ENCODE measurements at places on chromosomes 4 and X.

DNA sequence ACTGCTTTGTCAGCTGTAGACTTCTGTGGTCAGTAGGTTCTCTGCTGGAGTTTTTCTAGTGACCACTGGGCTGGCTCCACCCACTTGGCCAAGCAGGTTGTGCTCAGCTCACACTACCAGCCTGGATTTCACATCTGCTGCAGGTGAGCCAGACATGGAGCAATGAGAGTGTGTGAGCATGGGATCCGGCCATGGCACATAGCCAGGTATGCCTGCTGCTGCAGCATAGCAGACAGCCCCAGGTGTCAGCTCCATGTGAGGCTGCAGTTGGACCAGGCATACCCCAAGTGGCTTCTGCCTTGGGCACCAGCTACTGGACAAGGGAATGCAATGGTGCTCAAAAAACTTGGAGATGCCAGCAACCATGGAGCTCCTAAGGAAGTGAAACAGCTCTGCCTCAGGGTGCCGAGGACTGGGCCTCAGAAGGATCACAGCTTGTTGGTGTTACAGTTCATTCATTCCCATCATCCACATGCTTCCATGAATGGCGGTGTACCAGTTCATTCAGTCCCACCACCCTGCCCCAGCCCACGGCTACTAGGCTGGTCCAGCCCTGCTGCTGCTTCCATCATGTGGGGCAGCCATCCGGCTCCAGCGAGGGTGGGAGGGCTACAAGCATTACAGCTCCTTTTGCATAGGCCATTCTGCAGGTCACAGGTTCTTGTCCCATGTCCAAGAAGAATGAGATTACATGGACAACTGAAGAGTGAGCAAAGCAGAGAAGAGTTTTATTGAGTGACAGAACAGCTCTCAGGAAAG lies 389.1 kb upstream of the PCDH7 start:
- DNase-seq = no peak

DNA sequence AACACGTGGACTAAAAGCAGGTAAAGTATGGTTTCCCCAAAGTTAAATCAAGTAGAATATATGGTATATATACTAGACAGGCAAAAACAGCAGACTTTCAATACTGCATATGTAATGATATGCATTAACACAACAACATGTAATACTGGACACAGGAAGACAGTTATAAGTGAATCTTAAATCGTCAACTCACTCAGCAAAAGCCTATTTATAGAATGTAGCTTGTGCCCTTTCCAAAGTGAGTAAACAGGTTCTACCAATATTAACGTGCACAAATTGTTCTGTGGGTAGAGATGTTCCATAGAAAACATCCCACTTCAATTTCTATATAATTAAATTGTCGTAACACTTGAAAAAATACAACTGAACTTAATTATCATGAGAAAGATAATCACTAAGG lies 30.6 kb downstream of the FAM241A start:
- no peak for DNase-seq

DNA sequence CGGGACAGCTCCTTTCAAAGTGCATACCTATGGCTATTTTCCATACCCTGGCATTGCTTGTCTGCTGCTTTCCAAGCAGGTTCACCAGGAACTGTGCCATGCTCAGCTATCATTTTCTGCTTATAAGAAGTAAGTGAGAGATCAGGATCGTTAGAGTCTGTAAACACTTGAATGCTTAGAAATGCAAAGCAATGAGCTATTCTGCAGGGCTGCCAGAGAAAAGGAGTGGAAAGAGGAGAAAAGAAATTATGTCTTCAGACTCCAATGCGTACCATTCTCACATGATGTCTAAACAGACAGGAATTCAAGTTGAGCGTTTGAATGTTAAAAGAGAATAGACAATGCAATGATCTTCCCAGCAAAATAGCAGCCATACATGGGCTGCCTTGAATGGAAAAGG lies 245.5 kb upstream of the SLC7A11 start:
- DNase-seq = no peak

- DNase-seq = no peak
These were observed 2.7 kb downstream of the REST start for GRCh38 chr4:56910172-56910967.

- DNase-seq = no peak
These were observed 608.6 kb upstream of the NR3C2 start for GRCh38 chr4:149050840-149051239.

DNA sequence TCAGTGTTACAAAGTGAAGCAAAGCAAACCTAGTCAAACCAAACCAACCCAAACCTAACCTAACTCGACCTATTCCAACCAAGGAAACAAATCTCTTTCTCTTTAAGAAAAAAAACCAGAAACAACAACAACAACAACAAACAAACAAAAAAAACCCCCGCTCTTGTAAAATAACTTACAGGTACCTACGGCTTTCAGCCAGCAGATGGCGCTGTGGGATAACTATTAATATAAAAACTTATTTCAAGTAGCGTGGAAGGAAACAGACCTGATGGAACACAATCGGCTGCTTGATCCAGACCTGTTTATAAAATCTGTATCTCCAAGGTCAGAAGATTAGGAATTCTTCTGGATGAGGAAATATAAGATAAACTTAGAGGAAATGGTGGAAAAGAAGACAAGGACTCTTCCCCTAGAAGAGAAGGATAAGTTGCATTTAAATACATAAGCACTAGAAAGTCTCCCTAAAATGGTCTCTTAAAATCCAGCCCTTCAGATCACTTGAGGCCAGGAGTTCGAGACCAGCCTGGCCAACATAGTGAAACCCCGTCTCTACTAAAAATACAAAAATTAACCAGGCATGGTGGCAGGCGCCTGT lies 34.4 kb upstream of the CDKL5 start:
- no peak for DNase-seq

DNA sequence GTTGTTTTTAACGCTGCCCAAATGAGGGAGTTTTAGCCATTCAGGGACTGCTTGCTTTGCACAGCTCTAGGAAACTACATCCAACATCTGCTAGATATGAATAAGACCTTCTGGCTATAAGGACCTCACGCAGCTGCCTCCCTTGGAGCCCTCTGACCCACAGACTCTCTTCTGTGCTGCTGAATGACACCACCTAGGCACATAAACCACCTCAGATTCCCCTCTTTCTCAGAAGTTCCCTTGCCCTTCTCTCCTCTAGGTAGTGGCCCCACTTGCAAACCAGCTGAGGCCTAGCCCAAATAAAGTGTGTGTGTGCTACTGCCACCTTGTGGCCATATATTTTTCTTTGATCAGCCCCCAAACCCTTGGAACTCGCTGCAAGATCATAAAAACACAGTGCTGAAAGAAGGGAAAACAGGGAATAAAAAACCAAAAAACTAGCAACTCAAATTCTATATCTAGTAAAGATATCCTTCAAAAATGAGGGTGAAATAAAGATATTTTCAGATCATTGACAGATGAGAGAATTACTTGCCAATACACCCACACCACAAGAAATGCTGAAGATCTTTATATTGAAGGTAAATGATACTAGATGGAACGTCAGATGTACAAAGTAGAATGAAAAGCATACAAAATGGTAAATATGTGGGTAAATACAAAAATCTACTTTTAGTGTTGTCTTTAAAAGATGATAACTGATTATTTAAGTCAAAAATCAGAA lies 265.9 kb downstream of the ADAMTS3 start:
- no peak for DNase-seq

GRCh38 chr4:182969651-182970279 lies 52.6 kb upstream of the DCTD start:
- no peak for DNase-seq

GRCh38 chr4:20086067-20086798 lies 165.5 kb upstream of the SLIT2 start:
- DNase-seq = no peak

- DNase-seq = no peak
These were observed 8.3 kb downstream of the SEC24B start for GRCh38 chr4:109441862-109442458.

GRCh38 chr4:169009286-169010124 lies 550 bp downstream of the CBR4 start:
- DNase-seq = no peak
